ENCODE measurements at places on chromosomes 12 and 14.
A peak's percentile ranks its signal among the peaks of the same experiment; 100 is the strongest.

GRCh38 chr12:30965613-30965985 lies 39.1 kb downstream of the TSPAN11 start:
- no peak for DNase-seq

DNA sequence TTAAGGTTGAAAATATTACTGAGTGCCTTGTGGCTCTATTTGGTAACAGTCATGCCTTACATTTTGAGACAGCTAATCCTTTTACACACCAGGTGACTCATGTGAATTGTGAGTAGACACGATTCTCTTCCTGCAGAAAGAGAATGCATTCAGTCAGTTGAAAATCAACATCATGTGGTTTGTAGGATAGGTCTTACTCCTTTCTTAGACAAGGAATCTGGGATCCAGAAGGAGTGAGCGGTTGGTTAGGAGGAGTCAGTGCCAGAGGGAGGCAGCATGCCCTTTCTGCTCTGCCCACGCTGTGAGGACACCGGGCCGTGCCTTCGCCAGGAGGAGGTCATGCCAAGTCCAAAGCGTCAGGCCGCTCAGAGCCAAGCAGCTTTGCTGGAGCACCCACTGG lies 47.6 kb downstream of the TRAF3 start:
- DNase-seq: peak; percentile 29

DNA sequence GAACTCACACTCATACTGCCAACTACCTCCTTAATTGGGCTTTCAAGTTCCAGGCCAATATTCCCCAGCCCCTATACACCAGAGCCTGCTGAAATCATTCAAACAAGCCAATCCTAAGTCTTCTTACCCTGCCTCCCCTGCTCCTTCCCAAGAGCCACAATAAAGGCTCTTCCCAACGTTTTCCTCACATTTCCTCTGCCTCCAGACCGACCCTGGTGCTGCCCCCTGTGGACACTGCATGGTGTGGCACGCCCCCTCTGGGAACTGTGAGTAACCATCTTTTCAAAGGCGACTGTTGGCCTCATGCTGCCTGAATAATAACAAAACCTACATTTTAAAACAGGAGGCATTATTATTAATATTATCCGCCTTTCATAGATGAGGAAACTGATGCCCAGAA lies 111.6 kb upstream of the NOS1 start:
- no peak for DNase-seq

DNA sequence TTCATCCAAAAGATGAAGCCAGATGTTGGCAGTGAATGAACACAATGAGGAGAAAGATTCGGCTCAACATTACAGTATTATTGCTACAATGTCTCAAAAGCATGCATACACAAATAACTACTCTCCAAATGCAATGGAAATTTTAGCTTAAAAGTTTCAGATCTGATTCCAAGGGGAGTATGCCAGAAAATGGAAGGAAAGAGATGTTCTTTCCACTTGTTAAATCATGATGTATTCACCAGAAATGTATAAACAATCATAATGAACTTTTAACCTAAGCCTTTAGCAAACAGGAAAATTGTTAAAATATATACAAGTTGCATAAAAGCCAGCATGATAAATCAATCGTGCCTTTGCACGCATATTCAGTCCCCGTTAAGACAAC lies 62.1 kb downstream of the SH2B3 start:
- DNase-seq: no peak

- no peak for DNase-seq
Observed at GRCh38 chr12:50111395-50111692, 692 bp upstream of the COX14 start.

GRCh38 chr14:68627050-68627867 lies 165.6 kb downstream of the ZFP36L1 start:
- DNase-seq: no peak

- peak; percentile 58 for DNase-seq
Observed at GRCh38 chr12:115569345-115570068, 708.0 kb downstream of the MED13L start.

DNA sequence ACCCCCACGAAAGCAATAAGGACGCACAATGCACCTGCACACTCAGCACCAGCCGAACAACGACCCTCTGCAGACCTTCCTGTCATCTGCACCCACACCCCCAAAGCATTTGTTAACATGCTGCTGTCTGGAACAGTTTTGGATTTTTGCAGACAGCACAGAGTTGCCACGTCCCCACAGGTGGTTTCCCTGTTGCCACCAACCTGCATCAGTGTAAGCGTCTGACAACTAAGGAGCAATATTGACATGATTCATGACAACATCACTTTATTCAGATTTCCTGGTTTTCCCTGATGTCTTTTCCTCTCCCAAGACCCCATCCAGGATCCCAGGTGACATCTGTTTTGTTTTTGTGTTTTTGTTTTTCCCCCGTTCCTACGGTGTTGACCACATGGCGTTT lies 150.7 kb upstream of the C14orf180 start:
- DNase-seq: no peak

GRCh38 chr12:93229494-93230325 lies 148.0 kb upstream of the NUDT4 start:
- no peak for DNase-seq

DNA sequence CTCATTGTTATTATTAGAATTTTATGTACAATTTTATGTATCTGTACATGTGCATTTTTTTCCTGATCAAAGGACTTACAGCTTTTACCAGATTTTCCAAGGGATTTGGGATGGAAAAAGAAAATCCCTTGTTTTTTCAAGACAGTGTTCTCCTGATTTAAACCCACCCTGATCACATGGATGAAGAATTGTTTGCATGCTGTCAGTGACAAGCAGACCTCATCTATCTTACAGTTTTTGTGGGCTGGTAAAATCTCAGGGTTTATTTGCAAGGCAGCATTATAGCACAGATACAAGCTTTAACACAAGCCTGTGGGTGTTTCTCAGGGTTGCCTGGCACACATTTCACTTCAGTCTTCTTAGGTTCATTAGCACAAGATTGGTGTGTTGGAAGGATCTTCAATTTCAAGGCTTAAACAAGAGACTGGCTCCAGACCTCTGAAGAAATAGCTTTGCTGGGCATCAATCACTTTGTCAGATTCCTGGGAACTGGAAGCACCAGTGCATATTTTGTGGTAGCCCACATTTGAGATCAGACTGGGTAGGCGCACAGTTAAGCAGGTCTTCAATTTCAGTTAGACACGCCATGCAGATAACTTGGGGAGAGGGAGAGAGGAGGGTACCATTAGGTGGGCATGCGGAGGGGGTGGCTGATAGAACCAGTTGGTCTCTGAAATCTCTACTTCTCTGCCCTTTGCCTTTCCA lies 118.0 kb downstream of the TBX5 start:
- DNase-seq: no peak
